Thymus (tissue), 14 donors: ENCODE measurements at places on chromosomes 13 and 19.
A peak's percentile ranks its signal among the peaks of the same experiment; 100 is the strongest.

GRCh38 chr13:20579191-20579590 lies 12.2 kb downstream of the IFT88 start:
- H3K36me3 ChIP-seq: peaks cover 12% of the 10 kb centered on the region
- no peak for DNase-seq
- no peak overlapping the region for H3K4me3 ChIP-seq
- H3K27ac ChIP-seq: no peak overlapping the region
- no peaks in the 10 kb centered on the region for H3K4me1 ChIP-seq

DNA sequence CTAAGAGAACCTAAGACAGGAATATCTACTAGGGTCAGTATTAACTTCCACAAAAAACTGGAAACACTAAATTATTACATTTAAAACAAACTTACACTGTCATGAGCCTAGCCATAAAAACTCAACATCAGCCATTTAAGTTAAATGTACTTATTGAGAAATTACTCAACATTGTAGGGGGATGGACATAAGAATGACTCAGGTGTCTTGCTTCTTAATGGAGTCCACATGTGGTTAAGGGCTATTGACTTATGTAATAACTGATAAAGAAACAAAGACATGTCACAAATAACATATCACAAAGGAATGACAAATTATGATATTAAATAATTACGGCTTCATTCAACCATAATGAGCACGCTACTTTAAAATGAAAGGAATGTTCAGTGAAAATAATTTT lies 36.2 kb downstream of the CLDN10 start:
- DNase-seq: no peak
- no peak overlapping the region for H3K4me3 ChIP-seq
- H3K36me3 ChIP-seq: no peaks in the 10 kb centered on the region
- no peaks in the 10 kb centered on the region for H3K4me1 ChIP-seq
- H3K27ac ChIP-seq: no peak overlapping the region
- no peaks in the 10 kb centered on the region for H3K27me3 ChIP-seq

- no peak overlapping the region for H3K27ac ChIP-seq
- no peak for DNase-seq
- H3K4me3 ChIP-seq: no peak overlapping the region
- H3K36me3 ChIP-seq: no peaks in the 10 kb centered on the region
These were observed 4.8 kb downstream of the LSR start for GRCh38 chr19:35253316-35254286.

DNA sequence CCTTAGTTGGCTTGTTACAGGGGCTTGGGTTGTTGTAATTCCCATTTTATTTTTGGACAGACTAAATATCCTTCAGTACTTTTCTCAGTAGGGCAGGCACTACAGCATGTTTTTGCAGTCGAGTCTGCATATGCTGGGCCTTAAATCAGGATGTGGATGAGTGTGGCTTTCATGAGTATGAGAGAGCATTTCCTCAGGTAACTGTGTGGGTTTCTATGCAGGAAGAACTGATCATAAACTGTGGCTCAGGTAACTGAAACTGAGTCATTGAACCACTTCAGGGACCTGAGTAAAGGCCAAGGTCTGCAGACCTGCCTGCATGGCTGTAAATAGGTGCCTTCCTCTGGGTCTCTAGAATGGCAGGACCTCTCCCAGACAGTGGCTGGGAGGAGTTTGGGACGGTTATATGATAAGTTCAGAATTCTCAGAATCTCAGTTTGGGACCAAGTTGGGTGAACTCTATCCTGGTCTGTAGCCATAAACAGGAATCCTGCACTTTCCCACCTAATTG lies 112.1 kb downstream of the ZNF737 start:
- H3K27ac ChIP-seq: no peak overlapping the region
- DNase-seq: no peak
- no peaks in the 10 kb centered on the region for H3K4me1 ChIP-seq
- H3K4me3 ChIP-seq: no peak overlapping the region
- H3K27me3 ChIP-seq: no peaks in the 10 kb centered on the region

GRCh38 chr13:51976423-51976822 lies 34.8 kb downstream of the ATP7B start:
- H3K27ac ChIP-seq: no peak overlapping the region
- no peak overlapping the region for H3K4me3 ChIP-seq
- H3K36me3 ChIP-seq: no peaks in the 10 kb centered on the region
- no peak for DNase-seq

- no peaks in the 10 kb centered on the region for H3K4me1 ChIP-seq
- H3K27me3 ChIP-seq: no peaks in the 10 kb centered on the region
- DNase-seq: no peak
- no peak overlapping the region for H3K4me3 ChIP-seq
- no peaks in the 10 kb centered on the region for H3K36me3 ChIP-seq
- H3K27ac ChIP-seq: no peak overlapping the region
These were observed 545.2 kb downstream of the GPC6 start for GRCh38 chr13:93771782-93772181.

DNA sequence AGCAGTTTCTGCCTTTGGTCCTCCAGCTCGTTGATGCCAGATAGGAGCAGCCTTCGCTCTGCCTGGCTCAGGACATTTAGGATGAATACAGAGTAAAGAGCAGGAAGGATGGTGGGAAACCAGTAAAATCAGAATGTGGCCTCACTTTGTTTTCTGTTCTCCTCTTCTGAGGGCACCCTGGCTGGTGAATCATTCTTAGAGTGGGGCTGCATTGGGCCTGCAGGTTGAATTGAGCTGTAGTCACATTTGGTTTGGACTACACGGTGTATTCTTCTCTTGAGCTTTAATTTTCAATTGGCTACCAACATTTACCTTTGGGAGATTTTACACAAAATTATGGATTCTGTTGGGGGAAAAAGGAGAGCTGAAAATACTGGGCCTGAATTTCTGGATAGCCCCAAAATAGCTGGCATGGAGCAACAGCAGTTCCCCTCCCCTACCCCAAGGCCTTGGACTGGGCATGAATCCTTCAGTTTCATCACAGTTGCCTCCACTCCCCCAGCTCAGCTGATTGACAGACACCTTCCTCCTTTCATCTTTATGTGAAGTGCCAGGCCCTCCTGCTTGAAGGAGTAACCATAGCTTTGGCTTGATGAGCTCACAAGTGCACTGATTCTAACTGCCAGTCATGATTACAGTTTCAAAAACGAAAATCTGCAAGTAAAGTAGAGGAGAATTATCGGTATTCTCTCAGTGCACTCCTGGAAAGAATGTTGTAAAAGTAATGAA lies 24.3 kb downstream of the ERCC5 start:
- peaks cover 68% of the 10 kb centered on the region for H3K36me3 ChIP-seq
- no peaks in the 10 kb centered on the region for H3K4me1 ChIP-seq
- no peak overlapping the region for H3K27ac ChIP-seq
- H3K4me3 ChIP-seq: no peak overlapping the region
- H3K27me3 ChIP-seq: no peaks in the 10 kb centered on the region

GRCh38 chr19:50815439-50815838 lies 8.1 kb downstream of the KLK1 start:
- DNase-seq: no peak
- no peak overlapping the region for H3K4me3 ChIP-seq
- no peaks in the 10 kb centered on the region for H3K4me1 ChIP-seq
- H3K27me3 ChIP-seq: peaks cover 17% of the 10 kb centered on the region
- no peaks in the 10 kb centered on the region for H3K36me3 ChIP-seq

DNA sequence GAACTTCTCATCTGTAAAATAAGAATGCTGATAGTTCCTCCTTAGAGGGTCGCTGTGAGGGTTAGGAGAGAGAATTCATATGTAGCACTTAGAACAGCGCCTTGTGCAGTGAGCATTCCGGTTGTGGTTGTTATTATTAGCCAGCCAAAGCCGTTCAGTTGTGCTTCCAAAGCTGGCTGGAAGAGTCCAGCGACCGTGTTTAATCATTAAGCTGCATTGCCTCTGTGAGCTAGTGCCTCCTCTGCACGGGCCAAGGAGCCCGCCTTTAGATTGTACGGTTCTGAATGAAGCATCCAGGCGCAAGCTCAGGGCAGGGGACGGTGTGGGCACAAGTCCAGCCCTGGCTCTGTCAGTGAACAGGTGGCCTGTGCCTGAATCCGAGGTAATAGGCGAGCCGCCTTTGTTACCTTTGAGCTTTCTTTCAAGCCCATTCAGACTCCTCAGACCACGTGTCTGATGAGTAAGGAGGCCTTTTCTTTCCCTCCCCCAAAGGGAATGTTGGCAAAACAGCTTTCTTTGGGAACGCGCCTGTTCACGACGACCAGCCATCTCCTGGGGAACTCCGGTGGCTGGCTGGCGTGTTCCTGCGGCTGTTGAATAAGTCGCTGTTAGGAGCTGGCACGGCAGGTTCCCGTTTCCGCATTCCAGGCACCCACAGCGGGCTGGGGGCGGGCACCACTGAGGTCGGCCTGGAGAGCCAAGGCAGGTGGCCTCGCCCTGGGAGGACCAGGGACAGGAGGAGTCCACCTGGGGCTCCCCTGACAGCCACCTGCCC lies 25.1 kb downstream of the SIPA1L3 start:
- no peak for DNase-seq
- no peak overlapping the region for H3K4me3 ChIP-seq
- H3K36me3 ChIP-seq: no peaks in the 10 kb centered on the region
- no peak overlapping the region for H3K27ac ChIP-seq
- H3K4me1 ChIP-seq: no peaks in the 10 kb centered on the region

- no peaks in the 10 kb centered on the region for H3K36me3 ChIP-seq
- H3K27me3 ChIP-seq: peaks cover 12% of the 10 kb centered on the region
- no peak overlapping the region for H3K4me3 ChIP-seq
These were observed 2.7 kb upstream of the RASAL3 start for GRCh38 chr19:15466851-15467733.

DNA sequence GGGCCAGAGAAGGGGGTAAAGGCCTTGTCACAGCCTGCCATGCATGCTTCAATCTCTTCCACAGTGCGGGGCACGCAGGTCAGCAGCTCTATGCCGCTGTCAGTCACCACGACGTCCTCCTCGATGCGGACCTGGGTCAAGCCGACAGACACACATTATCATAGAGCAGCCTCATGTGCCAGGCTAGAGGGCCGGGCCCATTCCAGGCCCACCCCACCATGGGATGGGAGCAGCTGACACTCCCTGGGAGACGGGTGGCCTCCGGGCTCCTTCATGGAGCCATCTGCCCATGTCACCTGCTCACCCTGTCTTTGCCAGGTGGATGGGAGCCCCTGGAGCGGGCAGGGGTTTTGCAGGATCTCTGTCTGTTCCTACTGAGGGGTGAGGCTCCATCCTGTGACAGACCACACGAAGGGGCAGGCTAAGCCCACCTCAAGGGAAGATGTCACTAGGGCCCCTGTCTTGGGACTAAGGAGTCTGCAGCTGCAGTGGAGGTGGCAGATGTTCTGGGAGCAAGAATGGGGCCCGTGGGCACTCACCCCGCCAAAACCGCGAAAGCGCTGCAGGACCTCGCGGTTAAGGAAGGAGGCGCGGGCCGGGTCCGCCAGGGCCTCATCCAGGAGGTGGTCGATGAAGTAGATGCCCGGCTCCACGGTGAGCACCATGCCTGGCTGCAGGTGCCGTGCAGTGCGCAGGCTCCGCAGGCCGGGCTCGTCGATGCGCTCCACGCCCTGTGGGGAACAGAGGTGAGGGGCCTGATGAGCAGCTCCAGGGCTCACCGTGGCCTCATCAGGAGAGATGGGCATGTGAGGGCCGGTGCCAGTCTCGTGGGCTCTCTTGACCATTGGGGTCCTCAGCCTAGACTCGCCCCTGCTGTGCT lies 14.1 kb downstream of the CEBPG start:
- peaks cover 35% of the 10 kb centered on the region for H3K36me3 ChIP-seq
- H3K4me3 ChIP-seq: no peak overlapping the region
- H3K27me3 ChIP-seq: no peaks in the 10 kb centered on the region
- DNase-seq: no peak
- no peak overlapping the region for H3K27ac ChIP-seq

- no peak overlapping the region for H3K27ac ChIP-seq
- DNase-seq: no peak
- H3K36me3 ChIP-seq: peaks cover 2% of the 10 kb centered on the region
- no peak overlapping the region for H3K4me3 ChIP-seq
- H3K27me3 ChIP-seq: no peaks in the 10 kb centered on the region
These were observed 5.3 kb downstream of the ZNF85 start for GRCh38 chr19:20928371-20928770.

DNA sequence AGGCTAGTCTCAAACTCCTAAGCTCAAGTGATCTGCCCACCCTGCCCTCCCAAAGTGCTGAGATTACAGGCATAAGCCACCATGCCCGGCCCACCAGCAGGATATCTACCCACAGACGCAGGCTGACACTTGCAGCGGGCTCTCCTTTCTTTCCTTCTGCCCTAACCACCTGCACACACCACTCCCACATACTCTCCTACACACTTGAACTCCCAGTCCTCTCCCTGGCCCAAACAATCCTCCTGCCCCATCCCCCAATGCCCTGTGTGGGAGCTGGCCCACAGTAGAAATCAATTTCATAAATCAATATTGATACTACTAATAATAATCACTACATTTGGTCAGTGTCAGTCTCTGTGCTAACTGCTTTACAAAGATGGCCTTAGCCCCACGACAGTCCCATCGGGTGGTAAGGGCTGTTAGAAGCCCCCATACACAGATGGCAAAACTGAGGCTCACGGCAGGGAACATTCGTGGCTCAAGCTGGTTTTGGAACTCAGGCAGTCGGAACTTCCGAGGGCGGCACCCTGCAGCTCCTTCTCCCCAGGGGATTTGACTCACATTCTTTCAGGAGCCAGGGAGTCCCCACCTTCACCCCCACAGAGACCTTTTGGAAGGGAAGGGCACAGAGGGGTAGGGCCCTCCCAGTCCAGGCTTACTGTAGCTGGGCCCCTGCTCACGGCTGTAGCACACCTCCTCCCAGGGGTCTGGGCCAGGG lies 3.4 kb upstream of the DPF1 start:
- peaks cover 92% of the 10 kb centered on the region for H3K27me3 ChIP-seq
- no peak for DNase-seq
- H3K4me3 ChIP-seq: no peak overlapping the region
- peaks cover 12% of the 10 kb centered on the region for H3K4me1 ChIP-seq

GRCh38 chr13:69882451-69882850 lies 225.2 kb upstream of the ATXN8OS start:
- H3K27ac ChIP-seq: no peak overlapping the region
- no peak overlapping the region for H3K4me3 ChIP-seq
- no peaks in the 10 kb centered on the region for H3K27me3 ChIP-seq
- no peaks in the 10 kb centered on the region for H3K4me1 ChIP-seq

- peaks cover 63% of the 10 kb centered on the region for H3K4me1 ChIP-seq
- H3K4me3 ChIP-seq: no peak overlapping the region
- DNase-seq: no peak
- no peaks in the 10 kb centered on the region for H3K27me3 ChIP-seq
These were observed 20.4 kb upstream of the CPB2 start for GRCh38 chr13:46124967-46125933.

DNA sequence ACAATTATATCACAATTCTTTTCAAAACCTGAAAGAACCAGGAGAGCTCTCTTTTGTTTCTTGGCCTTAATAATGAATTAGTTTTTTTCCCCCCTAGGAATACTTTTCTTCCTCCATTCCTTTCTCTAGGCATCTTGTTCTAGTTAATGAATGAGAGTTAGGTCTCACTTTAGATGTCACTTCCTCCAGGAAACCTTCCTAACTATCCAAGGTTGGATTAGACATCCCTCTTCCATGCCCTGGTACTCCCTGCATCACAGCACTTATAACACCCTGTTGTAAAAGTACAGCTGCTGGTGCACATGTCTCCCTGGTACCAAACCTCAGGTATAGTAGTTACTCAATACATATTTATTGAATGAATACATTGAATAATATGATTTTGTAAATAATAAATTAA lies 21.2 kb upstream of the DGKH start:
- H3K36me3 ChIP-seq: no peaks in the 10 kb centered on the region
- DNase-seq: no peak
- H3K27ac ChIP-seq: no peak overlapping the region
- H3K27me3 ChIP-seq: no peaks in the 10 kb centered on the region
- H3K4me1 ChIP-seq: no peaks in the 10 kb centered on the region
- no peak overlapping the region for H3K4me3 ChIP-seq

GRCh38 chr19:10871711-10872545 lies 575 bp downstream of the CARM1 start:
- peaks cover 8% of the 10 kb centered on the region for H3K4me1 ChIP-seq
- no peaks in the 10 kb centered on the region for H3K36me3 ChIP-seq
- H3K27ac ChIP-seq: peak overlapping the region; percentile 80
- no peak for DNase-seq
